H1 (cell line): ENCODE measurements at places on chromosomes 3 and 15.

DNA sequence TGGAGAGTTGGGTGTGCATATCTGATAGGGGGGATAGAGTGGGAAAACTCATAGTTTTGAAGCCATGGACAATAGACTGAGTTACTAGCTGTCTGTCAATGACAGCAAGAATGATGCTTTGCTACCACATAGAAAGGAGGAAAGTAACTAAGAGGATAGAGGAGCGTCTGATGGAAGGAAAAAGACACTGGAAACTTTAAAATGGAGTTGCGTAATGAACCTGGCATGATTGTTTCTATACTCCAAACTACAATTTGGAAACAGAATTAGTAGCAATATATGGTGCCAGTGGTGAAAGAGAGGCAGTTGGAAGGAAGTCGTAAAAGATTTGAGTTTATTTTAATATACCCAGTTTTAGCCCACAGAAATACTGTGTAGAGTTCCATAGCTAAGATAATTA lies 163.6 kb downstream of the TUSC7 start:
- no peak overlapping the region for H3K27ac ChIP-seq
- H3K4me1 ChIP-seq = no peaks in the 10 kb centered on the region
- DNase-seq = no peak
- no peak overlapping the region for H3K4me3 ChIP-seq
- H3K27me3 ChIP-seq = no peaks in the 10 kb centered on the region

GRCh38 chr3:6504347-6504746 lies 356.6 kb upstream of the GRM7 start:
- no peaks in the 10 kb centered on the region for H3K36me3 ChIP-seq
- no peak for DNase-seq
- H3K27me3 ChIP-seq = no peaks in the 10 kb centered on the region
- no peak overlapping the region for H3K4me3 ChIP-seq
- no peaks in the 10 kb centered on the region for H3K4me1 ChIP-seq

GRCh38 chr3:71376911-71377310 lies 206.6 kb downstream of the FOXP1 start:
- H3K27ac ChIP-seq = no peak overlapping the region
- H3K4me3 ChIP-seq = no peak overlapping the region
- DNase-seq = no peak
- H3K36me3 ChIP-seq = no peaks in the 10 kb centered on the region
- H3K4me1 ChIP-seq = 0 out of 2 replicates have a peak, but pooled peaks cover 2% of the 10 kb centered on the region

DNA sequence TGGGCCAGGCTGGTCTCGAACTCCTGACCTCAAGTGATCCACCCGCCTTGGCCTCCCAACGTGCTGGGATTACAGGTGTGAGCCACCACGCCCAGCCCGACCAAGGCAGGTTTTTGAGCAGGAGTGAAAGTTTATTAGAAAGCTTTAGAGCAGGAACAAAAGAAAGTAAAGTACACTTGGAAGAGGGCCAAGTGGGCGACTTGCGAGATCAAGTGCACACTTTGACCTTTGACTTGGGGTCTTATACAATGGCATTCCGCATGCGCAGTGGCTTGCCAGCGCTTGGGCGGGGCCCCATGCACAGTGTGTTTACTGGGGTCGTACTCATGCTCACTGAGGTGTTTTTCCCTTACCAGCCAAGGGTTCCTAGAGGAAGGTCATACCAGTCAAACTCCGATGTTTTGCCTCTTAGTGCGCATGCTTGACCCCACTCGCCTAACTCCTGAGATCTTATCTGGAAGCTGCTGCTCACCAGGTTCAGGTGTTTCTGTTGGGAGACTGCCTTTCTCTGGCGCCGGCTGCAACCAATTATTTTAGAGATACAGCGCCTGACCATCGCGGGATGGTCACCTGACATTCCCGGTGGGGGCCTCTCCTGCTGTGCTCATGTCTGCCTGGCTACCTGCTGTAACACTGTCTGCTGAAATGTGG lies 46.9 kb upstream of the FLNB start:
- H3K4me3 ChIP-seq = no peak overlapping the region
- H3K27me3 ChIP-seq = no peaks in the 10 kb centered on the region
- H3K27ac ChIP-seq = no peak overlapping the region
- no peaks in the 10 kb centered on the region for H3K4me1 ChIP-seq
- DNase-seq = no peak
